ENCODE measurements at places on chromosomes 6 and 20.

DNA sequence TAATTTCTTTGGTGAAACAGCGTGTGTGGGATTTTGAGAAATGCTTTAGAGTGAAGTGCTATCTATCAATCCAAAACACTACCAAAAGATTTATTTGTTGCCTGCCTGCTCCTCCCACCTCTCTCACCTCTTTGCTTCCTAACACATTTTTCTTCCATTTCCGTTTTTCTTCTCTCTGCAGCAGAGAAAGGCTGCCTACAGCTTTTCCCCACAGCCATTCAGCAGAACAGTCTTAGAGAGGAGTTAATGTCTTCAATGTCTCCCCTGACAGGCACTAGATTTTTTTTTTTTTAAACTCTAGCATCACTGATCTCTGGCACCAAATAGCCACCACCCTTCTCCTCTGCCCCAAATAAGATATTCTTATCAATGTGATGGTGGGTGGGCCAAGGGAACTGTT, 327.8 kb upstream of the MAN1A1 start:
- no peak for DNase-seq

DNA sequence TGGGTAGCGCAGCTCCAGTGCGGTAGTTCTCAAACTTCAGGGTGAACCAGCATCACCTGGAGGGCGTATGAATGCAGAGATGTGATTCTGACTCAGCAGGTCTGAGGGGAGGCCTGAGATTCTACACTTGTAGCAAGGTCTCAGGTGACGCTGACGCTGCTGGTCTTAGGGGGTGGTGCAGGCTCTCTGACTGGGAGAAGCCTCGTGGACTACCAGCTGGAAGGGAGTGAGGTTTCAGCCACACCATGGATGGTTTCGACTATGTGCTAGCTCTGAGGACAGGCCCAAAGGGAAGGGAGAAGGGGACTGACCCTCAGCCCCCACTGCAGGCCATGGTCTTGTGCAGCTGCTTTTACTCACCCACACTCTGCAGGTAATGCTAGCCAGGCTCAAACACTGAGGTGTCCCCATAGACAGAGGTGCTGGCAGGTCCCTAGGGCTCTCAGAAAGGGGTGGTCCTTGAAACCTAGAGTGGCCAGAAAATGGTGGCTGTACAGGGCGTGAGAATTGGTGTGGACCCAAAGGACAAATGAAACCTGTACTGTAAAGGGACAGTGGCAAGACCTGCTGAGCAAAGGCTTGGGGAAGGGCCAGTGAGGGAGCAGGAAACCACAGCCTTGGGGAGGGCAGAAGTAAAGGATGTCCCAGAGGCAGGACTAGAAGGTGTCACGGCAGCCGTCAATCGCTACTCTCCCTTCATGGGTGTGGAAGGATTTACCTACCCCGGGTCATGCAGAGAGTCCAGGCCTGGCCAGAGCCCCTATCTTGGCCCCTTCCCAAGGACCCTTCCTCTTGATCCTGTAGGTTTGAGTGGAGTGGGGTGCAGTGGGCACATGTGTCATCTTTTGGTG, 52.7 kb downstream of the EBF4 start:
- DNase-seq, result no peak

GRCh38 chr6:67003844-67004243, 1296.8 kb upstream of the EYS start:
- no peak for DNase-seq

DNA sequence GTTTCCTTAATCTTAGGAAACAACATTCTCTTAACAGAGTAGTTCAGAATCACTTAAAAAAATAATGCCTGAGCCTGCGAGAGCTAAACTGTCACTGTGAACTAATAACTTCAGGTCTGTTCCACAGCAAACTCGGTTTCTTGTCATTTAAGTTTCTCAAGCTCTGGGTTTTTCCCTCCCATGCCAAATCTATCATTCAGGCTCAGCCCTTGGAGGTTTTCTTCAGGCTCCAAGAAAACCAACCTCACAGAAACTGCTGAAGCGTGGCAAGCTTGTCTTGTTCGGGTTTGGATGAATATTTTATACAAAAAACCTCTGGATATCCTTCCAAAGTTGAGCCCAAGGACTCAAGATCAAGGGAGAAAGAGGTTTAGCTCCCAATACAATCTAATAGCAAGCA, 99.7 kb upstream of the SNX9 start:
- DNase-seq, result no peak

DNA sequence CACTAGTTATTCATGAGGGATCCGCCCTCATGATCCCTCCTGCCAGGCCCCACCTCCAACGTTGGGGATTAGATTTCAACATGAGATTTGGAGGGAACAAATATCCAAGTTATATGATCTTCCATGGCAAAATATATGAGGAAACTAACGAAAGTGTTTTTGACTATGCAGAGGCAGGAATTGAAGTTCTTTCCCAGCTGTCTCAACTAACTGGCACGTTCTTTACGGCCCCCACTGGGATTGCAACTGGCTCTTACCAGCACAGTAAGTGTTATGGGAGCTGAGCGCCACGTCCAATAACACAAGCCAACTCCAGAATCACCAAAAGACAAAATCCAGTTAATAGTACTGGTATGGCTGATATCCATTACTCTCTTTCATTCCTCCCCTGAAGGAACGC, 66.6 kb downstream of the ECT2L start:
- DNase-seq, result no peak

GRCh38 chr6:90118069-90118468, 178.6 kb downstream of the BACH2 start:
- DNase-seq, result no peak

- DNase-seq, result no peak
These were observed 15.1 kb downstream of the BRD2 start for GRCh38 chr6:32983493-32983848.

GRCh38 chr20:49112596-49113274, 66.6 kb downstream of the CSE1L start:
- peak; percentile 56 for DNase-seq

GRCh38 chr6:26474439-26474881, 16.7 kb downstream of the BTN2A1 start:
- no peak for DNase-seq

- DNase-seq, result peak; percentile 0
These were observed 39.7 kb upstream of the HTR1B start for GRCh38 chr6:77502981-77503380.

GRCh38 chr6:80233958-80234357, 127.5 kb downstream of the BCKDHB start:
- DNase-seq, result no peak

DNA sequence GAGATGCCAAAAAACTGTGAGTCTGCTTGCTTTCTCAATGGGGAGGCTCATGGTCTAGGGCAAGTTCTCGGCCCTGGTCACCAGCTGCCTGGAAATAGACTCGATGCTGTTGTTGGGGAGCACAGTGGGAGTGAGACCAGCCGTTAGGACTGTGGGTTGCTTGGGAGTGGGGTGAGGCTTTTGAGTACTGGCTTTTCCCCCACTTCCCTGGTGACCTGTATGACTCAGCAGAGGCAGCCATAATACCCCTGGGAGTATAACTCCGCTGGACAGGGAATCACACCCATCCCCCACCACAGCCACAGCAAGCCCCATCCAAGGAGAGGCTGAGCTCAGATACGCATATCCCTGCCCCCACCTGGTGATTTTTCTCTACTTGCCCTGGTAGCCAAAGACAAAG, 48.9 kb upstream of the OGFRL1 start:
- DNase-seq, result no peak
